ENCODE measurements at places on chromosomes 5 and 9. TPM values are rescaled to one million over a fixed set of nuclear protein-coding genes. Genes with fewer than 3 reads are reported as not detected.

Gene CD14
- 57.6 TPM for total RNA-seq

Gene OR1L6
- not detected for total RNA-seq

Gene JAKMIP2
- total RNA-seq, result 4.5 TPM

Gene PCDHGA9
- total RNA-seq, result 12.5 TPM

Gene GRXCR2
- total RNA-seq, result not detected

Gene PCDHGA6
- 9.6 TPM for total RNA-seq

Gene GRIA1
- 3.0 TPM for total RNA-seq

GRCh38 chr5:138138949-138139780, at the start of gene NME5:
Gene NME5, minus strand, starts transcription at chr5:138139428. Its CDS starts 648 bp downstream, at chr5:138138780.
- peak; percentile 15 for DNase-seq

GRCh38 chr5:124261848-124262247, 484.6 kb downstream of the ZNF608 start:
- DNase-seq, result no peak

DNA sequence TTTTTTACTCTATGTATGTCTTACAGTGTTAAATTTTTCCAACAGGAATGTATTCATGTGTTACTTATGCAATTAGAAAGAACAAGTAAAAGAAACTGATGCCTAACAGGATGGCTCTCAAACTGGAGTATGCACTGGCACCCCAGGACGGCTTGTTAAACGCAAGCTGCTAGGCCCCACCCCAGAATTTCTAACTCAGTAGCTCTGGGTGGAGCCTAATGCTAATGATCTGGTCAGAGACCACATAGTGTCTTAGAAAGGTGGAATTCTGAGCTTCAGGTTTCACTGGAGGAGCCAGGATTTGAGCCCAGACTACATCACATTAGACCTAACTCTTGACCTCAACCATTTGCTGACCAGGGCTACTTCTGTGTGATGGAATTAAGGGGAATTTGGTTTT, 34.4 kb downstream of the SHC3 start:
- no peak for DNase-seq

DNA sequence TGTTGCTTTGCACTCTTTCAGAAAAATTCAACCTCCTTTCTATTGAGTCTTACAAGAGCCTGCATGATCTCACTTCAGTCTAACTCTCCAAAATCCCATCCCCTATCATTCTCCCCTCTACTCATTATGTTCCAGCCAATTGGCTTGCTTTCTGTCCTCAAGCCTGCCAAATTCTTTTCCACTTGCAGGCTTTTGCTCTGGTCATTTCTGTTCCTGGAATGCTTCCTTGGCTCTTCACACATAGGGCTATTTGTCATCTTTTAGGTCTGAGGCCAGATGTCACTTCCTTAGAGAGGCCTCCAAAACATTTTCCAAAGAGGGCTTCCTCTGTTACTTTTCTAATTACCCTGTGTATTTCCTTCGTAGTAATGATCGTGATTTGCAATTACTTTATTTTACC, 11.8 kb upstream of the CHD1 start:
- peak; percentile 45 for DNase-seq

DNA sequence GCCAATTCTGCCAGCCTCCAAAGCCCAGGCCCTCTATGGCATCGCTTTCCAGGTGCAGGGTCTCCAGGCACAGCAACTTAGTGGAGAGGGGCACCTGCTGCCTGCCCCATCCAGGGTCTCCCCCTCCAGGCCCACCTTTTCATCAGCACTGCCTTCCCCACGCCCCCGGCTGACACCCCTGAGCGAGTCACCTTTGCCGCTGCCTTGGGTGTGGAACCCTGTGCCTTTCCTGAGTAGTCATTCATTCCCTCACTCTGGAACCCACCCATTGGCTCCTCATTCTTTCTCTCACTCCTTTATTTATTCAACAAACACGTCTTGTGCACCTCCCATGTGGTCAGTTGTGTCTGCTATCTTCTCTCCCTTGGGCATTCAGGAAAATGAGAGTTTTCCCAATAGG, 14.5 kb upstream of the RPL26L1 start:
- no peak for DNase-seq

GRCh38 chr5:124061663-124062062, 549.7 kb downstream of the CSNK1G3 start:
- DNase-seq, result peak; percentile 39
